ENCODE measurements at places on chromosomes 7 and 10.

- no peak for DNase-seq
Measured at GRCh38 chr7:4015996-4016395, 666.1 kb upstream of the FOXK1 start.

DNA sequence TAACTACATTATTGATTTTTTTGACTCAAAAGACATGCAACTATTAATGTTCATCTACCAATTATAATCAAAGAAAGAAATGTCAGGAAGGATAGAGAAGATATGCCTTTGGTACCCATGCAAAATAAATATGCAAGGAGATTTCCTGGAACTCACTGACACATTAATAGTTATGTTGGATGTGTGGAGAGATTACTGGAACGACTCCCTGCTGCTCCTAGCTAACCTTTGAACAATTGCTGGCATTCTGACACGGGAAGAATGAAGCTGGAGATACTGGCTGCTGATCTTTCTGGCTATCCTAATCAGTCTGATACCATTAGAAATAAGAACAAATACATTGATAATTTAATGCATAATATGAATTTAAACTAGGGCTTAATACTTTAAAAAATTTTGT, 507.9 kb upstream of the NRG3 start:
- no peak for DNase-seq

DNA sequence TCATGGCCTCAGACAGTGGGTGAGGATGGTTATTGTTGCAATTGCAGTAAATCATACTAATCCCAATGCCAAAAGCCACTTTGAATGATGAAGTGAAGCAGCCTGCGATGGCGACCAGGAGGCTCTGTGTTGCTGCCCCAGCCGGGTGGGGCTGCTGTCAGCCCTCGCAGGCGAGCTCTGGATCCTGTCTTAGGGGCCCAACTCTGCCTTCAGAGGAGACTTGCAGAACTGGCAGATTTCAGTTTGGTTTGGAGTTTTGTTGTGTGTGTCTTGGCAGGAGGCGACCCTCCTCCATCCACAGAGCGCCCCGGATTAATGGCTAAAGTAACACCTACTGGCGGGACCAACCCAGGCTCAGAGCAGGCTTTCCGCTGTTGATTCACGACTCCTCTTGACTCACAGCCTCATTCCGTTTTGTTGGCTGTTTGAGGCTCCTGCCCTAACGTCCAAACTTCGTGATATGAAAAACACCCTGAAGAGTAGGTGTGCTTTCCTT, 67.9 kb upstream of the BMPER start:
- no peak for DNase-seq

- no peak for DNase-seq
Measured at GRCh38 chr10:24847112-24848070, 105.0 kb downstream of the PRTFDC1 start.

DNA sequence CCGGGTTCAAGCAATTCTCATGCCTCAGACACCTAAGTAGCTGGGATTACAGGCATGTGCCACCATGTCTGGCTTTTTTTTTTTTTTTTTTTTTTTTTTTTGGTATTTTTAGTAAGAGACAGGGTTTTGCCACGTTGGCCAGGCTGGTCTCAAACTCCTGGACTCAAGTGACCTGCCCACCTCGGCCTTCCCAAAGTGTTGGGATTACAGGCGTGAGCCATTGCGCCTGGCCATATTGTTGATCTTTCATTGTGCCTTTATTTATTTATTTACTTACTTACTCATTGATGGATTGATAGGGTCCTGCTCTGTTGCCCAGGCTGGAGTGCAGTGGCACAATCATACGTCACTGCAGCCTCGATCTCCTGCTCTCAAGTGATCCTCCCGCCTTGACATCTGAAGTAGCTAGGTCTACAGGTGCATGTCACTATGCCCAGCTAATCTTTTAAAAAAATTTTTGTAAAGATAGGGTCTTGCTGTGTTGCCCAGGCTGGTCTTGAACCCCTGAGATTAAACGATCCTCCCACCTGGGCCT, 30.4 kb downstream of the SVIL start:
- DNase-seq, result no peak

GRCh38 chr10:100350914-100351485, 4.0 kb downstream of the SCD start:
- DNase-seq, result no peak

GRCh38 chr10:33801705-33802104, 467.2 kb upstream of the NRP1 start:
- DNase-seq, result no peak

GRCh38 chr7:20596653-20597052, 18.8 kb upstream of the ABCB5 start:
- no peak for DNase-seq

DNA sequence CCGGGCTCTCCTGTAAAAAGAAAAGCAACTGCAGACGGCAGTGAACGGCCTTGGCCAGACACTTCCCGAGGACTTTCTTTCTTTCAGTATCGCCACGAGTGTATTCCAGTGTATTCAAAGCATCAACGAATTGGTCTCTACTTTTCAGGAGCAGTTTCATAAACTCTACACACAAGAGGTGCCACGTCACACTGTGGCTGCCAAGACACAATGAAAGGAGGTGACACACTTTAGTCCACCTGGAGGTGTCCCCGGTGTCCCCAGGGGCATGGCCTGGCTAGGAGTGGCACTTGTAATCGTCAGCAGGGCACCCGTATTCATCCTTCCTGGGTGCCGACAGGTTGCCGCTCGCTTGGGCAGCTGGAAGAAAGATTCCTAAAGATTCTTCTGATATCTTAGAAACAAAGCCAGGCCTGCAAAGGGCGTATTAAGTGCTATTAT, 5.0 kb downstream of the TNS3 start:
- DNase-seq, result no peak

- no peak for DNase-seq
Measured at GRCh38 chr7:69489533-69489932, 108.7 kb upstream of the AUTS2 start.

- DNase-seq, result no peak
Measured at GRCh38 chr10:5545426-5545777, 20.6 kb downstream of the CALML3 start.

DNA sequence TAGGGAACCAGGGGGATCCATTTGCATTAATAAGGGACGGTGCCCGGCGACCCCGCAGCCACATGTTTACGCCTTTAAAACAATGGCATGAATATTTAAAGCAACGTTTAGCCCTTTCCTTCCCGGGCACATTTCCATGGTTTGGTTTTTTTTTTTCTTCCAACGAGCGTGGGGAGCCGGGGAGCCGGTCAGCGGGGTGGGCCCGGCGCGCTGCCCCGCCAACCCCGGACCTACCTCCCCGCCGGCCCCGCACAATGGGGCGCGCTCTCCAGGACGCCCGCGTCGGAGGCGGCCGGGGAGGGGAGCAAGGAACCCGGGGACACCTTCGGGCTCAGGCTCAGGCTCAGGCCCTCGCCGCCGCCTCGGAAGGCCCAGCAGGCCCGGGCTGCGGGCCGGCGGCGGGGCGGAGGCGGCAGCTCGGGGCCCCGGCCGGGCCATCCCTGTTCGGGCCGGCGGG, 1.0 kb downstream of the SEPHS1 start:
- DNase-seq, result no peak

DNA sequence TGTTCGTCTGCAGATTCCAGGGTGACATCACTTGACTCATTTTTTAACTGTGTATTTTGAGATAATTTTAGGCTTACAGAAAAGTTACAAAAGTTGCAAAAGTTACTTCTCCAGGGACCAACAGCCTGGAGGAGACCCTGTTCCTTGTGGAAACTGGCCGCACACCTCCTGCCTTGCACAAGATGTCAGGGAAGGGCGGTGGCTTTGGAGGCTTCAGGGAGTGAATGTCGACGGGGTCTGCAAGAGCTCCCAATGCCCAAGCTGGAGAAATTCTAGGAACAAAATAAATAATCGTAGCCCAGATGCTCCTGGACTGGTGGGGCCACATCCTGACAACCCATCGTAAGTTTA, 62.2 kb upstream of the FAM20C start:
- DNase-seq, result no peak

DNA sequence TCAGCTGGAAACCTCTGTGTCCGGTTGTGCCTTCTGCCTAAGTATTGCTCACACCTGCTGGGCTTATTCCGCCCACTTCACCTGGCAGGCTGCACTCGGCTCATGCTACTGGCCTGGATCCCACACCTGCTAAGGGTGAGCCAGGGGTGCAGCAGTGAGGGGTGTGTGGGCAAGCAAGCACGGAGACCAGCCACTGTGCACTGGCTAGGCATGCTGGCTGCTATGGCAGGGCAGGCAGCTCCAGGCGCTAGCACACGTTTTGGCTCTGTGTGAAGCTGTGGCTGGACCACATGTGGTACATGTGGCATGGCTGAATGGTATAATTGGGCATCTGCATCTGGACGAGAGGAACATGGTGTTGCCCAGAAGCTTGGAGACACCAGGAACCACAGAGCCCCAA, 940.7 kb downstream of the NRG3 start:
- no peak for DNase-seq

DNA sequence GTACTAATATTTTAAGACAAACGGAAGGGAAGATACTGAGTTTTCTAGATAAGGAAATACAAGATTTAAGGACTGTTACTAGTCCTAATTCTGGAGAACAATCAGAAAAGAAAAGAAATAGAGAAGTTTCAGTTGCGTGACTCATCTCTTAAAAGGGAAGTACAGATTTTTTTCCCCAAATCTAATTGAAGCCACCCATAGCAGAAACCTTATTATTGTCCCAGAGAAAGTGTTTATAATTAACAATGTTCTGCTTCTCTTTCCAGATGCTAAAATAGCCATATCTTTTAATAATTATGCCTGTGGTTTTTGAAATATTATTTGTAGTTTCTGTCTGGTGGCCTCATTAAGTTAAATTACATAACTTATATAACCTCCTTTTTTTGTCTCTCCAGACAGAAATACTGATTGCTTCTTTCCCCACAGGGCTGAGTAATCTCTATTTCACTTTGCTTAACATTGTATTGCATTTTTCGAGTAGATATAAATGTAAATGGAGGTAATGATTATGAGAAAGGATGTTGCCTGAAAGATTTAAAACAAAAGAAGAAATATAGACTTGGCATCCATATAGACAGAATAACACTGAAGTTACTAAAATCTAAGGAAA, 240.7 kb upstream of the MBL2 start:
- no peak for DNase-seq

- DNase-seq, result no peak
Measured at GRCh38 chr7:1692515-1693418, 22.7 kb downstream of the ELFN1 start.

- DNase-seq, result no peak
Measured at GRCh38 chr10:72418679-72419078, 64.0 kb upstream of the DNAJB12 start.

- DNase-seq, result no peak
Measured at GRCh38 chr7:143504215-143504936, 26.7 kb downstream of the TAS2R41 start.

GRCh38 chr10:61284222-61284890, 168.8 kb downstream of the TMEM26 start:
- DNase-seq, result peak; percentile 30

GRCh38 chr7:150668472-150668911, 17.0 kb upstream of the GIMAP2 start:
- DNase-seq, result no peak

GRCh38 chr7:100670074-100670473, 3.5 kb upstream of the GNB2 start:
- no peak for DNase-seq

DNA sequence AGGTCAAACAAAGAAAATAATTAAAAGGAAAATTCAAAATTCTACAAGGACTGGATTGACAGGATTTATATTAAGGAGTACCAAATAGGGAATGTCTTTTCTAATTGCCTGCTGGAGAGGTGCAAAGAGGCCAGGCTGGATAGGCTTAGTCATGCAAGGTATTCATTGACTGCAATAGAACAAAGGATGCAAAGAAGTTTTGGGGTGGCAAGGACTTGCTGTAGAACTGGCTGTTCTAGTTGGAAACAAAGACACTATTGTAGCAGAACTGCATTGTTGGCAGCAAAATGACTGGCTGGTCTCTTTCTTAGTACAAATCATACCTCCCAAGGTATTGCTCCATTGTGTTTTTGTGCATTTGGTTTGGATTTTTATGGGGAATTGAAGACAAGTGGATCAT, 10.1 kb downstream of the ITGB8 start:
- no peak for DNase-seq

GRCh38 chr7:99171731-99172130, 27.8 kb upstream of the SMURF1 start:
- DNase-seq, result no peak

DNA sequence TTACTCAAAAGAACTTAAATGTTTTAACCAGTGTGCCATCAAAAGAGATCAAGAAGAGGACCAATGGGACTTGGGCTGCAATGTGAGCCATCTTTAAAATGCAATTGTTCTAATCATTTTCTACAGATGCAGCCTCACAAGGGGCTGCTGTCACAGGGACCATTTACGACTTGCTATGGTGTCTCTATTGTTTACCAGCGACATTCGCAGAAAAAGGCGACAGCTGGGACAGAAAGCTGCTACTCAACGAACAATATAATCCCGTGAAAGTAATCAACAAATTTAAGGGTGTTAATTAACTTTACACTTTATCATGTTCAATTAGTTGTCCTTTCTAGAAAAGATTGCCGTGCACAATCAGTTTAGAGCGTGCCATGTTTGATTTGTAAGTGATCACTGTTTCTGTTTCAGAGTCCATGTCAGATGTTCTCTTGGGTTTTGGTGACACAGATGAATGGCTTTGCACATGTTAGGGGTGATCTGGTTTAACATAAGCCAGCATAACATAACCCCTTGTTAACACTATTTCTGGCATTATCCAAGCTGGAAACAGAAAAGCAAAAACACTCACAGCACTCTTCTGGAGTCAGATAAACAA, 110.8 kb downstream of the HIBADH start:
- DNase-seq, result no peak

DNA sequence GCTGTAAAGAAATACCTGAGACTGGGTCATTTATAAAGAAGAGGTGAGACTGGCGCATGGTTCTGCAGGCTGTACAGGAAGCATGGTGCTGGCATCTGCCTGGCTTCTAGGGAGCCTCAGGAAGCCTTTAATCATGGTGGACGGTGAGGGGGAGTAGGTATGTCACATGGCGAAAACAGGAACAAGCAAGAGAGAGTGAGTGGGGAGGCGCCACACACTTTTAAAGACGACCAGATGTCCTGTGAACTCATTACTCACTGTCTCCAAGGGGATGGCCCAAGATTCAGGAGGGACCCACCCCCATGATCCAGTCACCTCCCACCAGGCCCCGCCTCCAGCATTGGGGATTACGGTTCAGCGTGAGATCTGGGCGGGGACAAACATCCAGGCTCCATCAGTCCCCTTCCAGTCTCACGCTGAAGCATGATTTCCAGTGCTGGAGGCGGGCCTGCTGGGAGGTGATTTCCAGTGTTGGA, 3.2 kb downstream of the ZNF316 start:
- DNase-seq, result no peak

DNA sequence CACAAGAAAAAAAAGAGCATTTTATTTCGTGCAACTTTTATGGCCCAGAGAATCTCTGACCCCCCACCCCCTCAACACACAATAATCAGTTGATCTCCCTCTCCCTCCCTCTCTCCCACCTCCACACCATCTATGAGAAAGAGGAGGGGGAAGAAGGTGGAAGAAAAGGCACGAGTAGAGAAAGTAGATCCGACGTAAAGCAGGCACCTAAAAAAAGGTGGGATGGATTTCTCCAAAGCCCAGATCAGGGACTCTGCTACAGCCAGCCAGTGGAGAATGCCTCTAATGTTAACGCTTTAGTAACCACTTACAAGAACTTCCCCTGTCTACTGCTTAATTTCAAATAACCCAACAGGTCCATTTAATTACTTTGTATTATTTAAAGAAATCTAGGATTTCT, 24.4 kb downstream of the KMT2C start:
- peak; percentile 63 for DNase-seq
